ENCODE measurements at places on chromosomes 6 and 20. TPM values are rescaled to one million over a fixed set of nuclear protein-coding genes. Genes with fewer than 3 reads are reported as not detected.

DNA sequence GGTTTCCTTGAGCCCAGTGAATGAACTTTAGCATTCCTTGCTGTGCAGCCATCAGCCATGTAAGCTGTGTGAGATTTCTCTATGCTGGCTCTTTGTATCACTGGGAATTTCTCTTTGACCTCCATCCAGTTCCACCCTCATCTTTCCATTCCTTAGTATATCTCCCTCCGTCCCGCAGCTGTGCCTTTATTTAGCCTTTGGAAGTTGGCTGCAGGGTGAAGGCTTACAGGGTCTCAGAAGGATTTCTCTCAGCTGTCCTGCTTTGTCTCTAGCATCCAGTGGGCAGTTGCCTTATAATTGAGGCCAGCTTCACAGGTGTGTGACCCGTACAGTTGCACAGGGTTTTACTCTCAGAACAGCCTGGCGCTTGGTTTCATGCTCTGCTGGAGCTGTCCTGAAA is 144.3 kb downstream of the PXDC1 start:
- no peak for DNase-seq

- no peak for DNase-seq
Observed at GRCh38 chr6:104575536-104575935, 284.2 kb downstream of the HACE1 start.

GRCh38 chr6:163744256-163744925 is 329.9 kb downstream of the QKI start:
- no peak for DNase-seq

DNA sequence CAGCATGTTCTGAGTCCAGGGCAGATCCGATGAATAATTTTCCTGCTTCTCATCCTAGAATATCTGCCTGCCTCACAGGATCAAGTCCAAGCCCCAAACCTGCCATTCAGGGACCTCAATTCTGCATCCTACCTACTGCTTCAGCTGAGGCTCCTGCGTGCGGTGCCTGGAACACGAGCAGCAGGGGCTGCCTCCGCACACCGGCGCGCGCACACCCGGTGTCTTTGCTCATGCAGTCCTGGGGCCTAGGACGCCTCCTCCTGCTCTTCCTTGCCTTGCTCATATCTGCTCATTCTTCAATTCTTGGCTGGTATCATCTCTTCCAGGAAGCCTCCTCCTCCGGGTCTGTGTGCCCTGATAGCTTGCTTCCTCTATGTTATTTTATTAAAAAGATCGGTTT is 81.1 kb upstream of the AGPAT4 start:
- no peak for DNase-seq

DNA sequence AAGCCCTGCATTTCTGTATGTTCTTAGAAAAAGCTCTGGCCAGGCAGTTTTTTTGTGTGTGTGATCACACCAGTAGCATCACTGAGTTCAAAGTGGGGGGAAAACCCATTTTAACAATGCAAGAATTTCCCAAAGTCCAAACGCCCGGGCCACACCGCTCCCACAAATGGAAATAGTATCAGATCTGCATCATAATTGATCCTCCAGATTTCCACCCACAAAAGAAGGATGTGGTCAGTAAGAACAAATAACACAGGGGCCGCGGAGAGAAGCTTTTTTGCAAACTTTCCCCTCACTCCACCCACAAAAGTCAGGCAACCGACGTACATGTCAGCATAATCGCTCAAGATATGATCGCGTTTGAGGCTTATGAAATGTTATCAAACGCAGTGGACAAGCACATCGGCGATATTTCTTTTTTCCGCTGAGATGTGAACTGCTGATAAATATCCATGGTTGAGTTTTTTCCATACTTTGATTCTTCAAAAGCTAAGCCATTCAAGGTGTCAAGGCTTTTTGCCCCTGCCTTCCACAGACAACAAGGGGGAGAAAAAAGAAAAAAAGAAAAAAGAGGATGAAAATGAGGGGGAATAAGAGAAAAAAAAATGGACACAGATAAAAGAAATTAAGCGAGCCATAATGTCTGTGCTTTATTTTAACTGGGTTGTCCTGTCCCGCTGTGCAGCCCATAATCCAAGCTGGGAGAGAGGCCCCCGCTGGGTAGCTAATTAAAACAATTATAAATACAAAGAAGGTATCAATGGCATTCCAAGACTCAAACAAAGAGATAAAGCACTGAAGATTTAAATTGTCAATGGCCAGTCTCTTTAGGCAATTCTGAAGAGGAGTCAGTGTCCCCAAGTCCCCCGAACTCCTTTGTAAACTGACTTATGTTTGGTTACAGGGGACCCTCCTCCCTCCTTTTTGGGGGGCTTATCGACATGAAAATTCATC is 143.5 kb downstream of the ZFP64 start:
- no peak for DNase-seq

GRCh38 chr6:18035330-18035854 is 48.0 kb upstream of the KIF13A start:
- no peak for DNase-seq

DNA sequence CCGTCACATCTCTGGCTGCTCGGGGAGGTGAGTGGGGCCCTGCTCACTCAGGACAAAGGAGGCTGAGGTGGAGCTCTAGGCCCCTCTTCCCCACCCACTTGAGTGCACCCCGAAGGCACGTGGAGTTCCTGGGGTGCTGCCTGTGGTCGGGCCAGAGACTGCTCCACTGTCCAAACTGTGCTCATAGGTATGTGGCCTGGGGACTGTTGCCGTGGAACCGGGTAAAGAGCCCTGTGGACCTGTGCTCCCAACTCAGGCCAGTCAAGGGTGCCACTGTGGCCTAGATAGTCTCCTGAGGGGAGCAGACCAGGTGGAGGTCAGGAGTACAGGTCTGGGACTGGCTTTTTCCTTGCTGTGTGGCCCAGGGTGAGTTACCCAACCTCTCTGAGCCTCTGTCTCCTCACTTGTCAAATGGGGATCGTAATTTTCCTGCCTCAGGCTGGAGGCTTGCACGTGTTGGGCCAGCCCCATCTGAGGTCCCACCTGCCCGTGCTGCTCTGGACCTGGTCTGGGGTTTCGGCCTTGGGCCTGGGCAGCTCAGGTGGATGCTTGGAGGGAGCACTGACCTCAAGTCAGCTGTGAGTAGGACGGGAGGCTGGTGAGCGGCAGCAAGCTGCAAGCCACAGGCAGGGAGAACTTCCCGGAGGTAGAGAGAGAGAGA is 12.4 kb upstream of the NPBWR2 start:
- DNase-seq: no peak

GRCh38 chr6:142331601-142332000 is 29.8 kb downstream of the ADGRG6 start:
- no peak for DNase-seq

GRCh38 chr6:147135211-147135681 is 69.0 kb upstream of the STXBP5 start:
- DNase-seq: no peak

DNA sequence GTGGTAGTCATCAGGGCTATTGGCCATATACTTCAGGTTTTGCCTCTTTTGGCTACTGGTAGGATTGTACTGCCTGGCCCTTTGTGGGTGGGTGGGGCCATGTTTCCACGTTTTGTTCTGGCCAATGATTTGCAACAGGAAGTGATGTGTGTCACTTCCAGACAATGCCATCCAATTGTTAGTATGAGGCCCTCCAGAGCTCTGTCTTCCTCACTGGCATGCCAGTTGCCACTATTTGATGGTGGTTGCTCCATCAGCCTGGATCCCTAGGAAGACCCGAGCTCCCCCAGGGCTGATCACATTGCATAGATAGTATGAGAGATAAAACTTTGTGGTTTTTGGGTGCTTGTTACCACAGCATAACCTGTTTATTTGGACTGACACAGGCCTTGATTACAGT is 7.7 kb upstream of the LRRN4 start:
- DNase-seq: no peak

GRCh38 chr20:11549172-11550103 is 368.3 kb upstream of the BTBD3 start:
- no peak for DNase-seq

DNA sequence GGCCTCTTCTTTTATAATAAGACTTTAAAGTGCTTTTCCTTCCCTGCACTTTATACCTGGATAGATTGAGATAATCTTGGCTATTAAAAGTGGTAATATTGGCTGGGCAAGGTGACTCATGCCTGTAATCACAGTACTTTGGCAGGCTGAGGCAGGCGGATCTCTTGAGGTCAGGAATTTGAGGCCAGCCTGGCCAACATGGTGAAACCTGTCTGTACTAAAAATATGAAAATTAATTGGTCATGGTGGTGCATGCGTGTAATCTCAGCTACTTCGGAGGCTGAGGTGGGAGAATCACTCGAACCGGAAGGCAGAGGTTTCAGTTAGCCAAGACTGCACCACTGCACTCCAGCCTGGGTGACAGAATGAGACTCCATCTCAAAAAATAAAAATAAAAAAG is 197.1 kb upstream of the RGS17 start:
- no peak for DNase-seq

GRCh38 chr6:134956032-134956431 is 6.1 kb upstream of the ALDH8A1 start:
- no peak for DNase-seq

GRCh38 chr6:16758163-16758975 is 2.9 kb downstream of the ATXN1 start:
- DNase-seq: no peak

DNA sequence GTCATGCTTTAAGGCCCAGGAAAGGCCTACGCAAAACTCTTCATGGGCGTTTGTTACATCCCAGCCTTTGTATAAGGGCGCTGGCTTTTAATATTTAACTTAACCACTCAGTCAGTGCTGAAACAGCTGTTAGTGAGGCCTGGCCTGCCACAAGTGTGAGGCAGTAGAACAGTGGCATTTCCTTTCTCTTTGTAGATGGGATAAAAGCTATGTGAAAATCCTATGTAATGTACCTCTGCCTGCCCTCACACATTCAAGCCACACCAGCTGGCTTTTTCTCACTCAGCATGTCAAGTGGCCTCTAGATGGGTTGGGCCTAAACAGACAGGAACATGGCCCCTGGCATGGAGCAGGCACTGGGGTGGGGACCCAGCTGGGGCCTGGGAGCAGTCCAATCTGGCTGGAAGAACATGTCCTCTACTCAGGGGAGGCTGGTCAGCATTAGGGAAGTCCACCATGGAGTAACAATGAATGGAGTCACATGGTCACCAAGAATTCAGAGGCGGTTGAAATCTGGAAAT is 20.7 kb downstream of the CGA start:
- no peak for DNase-seq

GRCh38 chr20:48238326-48238725 is 453.0 kb upstream of the SULF2 start:
- DNase-seq: no peak

DNA sequence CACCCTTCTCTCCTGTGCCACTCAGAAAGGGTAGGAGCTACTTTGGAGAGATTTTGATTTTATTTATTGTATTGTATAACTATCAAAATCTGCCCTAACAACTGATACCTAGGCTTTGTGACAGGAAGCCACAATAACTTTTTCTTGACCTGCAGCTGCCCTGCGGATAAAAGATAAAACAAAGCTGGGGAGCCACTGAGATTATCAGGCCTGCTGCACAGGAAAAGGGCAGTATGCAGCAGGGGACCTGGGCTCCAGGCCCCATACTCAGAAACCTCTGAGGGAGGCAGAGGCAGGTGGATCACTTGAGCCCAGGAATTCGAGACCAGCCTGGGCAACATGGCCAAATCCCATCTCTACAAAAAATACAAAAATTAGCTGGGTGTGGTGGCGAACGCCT is 980 bp upstream of the SNX21 start:
- DNase-seq: no peak

DNA sequence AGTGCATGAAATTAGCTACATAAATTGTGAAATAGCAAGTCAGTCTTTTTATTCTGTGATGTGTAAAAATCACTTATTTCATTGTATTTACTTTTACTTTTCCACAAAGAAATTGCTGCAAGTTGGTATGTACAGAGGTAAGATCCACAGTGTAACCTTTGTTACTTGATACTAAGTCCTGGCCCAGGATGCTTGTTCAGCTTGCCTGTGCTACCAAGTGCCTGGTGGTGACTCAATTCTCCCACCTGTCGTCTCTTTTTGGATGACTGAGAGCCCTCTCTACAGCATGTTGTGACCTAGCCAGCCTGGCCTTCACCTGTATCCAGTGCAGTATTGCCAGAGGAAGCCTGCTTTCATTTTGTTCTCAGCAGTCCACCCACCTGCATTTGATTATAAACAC is 54.9 kb downstream of the ANKRD6 start:
- DNase-seq: no peak

- no peak for DNase-seq
Observed at GRCh38 chr6:10933126-10933525, 46.3 kb downstream of the SYCP2L start.

GRCh38 chr6:83459663-83460062 is 28.8 kb upstream of the ME1 start:
- DNase-seq: no peak

DNA sequence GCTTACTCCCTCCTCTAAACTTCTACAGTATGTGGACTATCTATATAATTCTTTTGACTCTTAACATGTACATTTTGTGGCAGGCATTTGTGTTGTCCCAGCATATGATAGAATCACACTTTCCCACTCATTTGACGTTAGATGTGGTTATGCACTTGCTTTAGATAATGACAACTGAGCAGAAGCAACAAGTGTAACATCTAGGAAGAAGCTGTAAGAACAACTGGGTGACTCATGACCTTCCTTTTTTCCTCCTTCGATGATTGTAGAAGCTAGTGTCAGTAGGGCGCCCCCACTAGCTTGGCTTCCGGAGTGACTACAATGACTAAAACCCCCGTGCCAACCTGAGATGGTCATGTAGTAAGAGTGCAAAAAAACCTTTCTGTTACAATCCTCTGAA is 74.6 kb upstream of the CEP85L start:
- DNase-seq: no peak

- no peak for DNase-seq
Observed at GRCh38 chr20:47262008-47262364, 94.5 kb downstream of the ZMYND8 start.

- DNase-seq: no peak
Observed at GRCh38 chr20:32559753-32560380, 25.3 kb downstream of the NOL4L start.

GRCh38 chr6:161459008-161459615 is 185.3 kb upstream of the AGPAT4 start:
- DNase-seq: no peak

DNA sequence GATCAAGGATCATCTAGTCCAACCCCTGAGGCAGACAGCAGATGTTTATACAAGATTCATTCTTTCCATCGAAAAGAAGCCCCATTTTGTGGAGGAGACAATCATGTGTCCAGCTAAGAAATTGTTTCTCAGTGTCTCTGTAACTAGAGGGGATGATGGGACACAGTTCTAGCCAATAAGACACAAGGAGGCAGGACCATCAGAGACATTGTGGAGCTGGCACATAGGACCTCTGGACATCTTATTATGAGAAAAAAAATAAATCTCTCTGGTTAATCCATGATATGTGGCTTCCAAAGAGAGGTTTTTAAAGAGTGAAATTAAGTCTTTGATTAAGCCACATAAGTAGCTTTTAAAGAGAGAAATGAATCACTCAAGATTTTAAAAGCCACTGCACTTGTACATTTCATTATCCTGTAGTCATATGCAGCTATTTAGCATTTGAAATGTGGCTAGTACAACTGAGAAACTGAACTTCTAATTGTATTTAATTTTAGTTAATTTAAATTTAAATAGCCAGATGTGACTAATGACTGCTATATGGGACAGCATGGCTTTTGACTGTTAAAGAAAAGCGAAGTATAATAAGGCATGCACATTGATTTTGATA is 176.8 kb downstream of the TASP1 start:
- no peak for DNase-seq

The PAK5 gene
- total RNA-seq: 0.48 TPM

The TRDN gene
- 13.5 TPM for total RNA-seq

The BPIFA1 gene
- total RNA-seq: not detected

The SPAG4 gene
- total RNA-seq: 1.6 TPM

The MLN gene
- not detected for total RNA-seq

The RFX6 gene
- not detected for total RNA-seq

The WFDC2 gene
- not detected for total RNA-seq

The SMAP1 gene
- 37.2 TPM for total RNA-seq

The SPEF1 gene
- total RNA-seq: not detected

The FOXA2 gene
- not detected for total RNA-seq

The TTK gene
- total RNA-seq: 21.9 TPM
